Vein endothelial cell (primary cell): ENCODE measurements at places on chromosomes 16 and 17. TPM values are rescaled to one million over a fixed set of nuclear protein-coding genes. Genes with fewer than 3 reads are reported as not detected.

The OTOA gene
- total RNA-seq = under 0.01 and 0.29 TPM in 2 replicates

The TMEM238L gene
- total RNA-seq = not detected in 2 replicates

The HERPUD1 gene
- total RNA-seq = 83.0 and 89.4 TPM in 2 replicates

The SLC5A10 gene
- not detected in 2 replicates for total RNA-seq

The CCL4 gene
- not detected in 2 replicates for total RNA-seq
